T47D (cell line): ENCODE measurements at places on chromosomes 16 and 17.

DNA sequence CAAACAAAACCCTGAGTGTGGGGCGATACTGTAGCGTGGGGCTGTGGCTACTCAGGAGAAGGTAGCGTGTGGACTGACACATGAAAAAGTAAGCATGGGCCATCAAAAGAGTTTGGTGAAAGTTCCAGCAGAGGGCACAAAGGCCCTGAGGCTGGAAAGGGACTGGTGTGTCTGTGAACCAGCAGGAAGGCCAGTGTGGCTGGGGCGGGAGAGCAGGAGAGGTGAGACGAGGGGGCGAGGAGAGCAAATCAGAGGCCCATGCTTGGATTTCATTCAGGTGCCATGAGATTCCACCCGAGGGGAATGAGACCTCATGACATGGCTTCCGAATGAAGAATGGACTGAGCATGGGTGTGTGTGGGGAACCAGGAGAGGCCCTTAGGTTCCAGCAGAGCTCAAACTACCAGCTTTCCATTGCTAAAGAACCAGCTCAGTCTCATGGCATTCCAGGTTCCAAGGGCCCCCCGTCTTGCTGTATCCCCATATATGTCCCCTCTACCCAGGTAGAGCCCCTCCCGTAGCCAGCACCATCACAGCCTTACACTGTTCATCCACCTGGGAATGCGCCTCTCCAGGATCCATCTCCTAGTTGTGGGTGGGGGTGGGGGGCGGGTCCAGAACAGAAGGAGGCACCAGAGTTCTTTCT is 31.1 kb downstream of the TRPV2 start:
- DNase-seq, result no peak

DNA sequence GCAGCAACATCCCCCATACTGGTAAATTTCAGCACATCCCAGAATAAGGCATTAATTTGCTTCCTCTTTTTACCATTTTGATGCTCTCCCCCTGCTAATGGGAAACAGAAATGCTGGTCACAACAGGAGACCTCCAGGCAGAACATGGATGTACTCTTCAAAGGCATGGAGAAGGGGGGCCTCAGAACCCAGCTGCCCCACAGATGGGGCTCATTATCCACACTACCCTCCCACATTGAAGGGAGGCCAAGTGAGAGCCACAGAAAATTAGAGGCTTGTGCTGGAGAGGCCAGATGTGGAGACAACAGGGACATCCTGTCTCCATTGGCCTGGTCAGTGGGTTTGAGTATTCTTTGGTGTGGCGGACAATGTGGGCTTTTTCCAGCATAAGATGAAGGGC is 150.1 kb upstream of the CDH11 start:
- no peak for DNase-seq

- no peak for DNase-seq
Measured at GRCh38 chr17:1039511-1040215, 42.7 kb downstream of the TIMM22 start.

DNA sequence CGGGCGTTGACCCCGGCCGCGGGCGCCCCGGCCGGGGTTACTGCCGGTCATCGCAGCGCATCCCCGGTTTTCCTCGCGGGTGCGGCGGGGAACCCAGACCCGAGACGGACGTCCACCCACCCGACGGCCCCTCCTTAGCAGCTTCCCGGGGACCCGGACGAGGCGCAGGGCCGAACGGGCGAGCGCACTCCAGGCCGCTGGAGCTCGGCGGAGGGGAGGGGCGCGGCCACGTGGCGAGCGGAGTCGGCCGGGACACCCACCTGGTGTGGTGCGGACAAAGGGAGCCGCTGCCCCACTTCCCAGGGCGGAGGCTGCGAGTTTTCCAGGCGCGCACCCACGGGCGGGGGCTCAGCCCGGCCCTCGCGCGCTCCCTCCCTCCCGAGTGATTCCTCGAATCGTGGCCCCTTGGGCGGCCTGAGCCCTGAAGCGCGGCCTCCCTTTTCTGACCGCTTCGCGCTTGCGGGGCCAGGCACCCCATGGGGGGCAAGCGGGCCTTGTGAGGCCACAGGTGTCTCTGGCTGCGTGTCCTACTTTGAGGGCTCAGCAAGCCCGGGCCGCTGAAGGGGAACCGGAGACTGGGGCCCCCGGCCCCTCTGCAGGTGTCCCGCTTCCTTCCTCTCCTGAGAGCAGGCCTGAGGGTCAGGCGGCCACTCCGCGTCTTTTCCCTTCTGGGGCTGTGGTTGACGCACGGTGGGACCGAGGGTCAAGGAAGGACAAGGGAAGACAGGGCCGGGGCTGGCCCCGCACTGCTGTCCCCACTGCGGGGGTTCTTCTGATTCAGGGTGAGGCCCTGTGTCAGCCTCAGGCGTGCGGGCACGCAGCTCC is 1.1 kb upstream of the FASN start:
- DNase-seq, result no peak

- no peak for DNase-seq
Measured at GRCh38 chr16:4033951-4034350, 82.3 kb downstream of the ADCY9 start.

- DNase-seq, result no peak
Measured at GRCh38 chr17:3904501-3904900, 11.6 kb upstream of the CAMKK1 start.

DNA sequence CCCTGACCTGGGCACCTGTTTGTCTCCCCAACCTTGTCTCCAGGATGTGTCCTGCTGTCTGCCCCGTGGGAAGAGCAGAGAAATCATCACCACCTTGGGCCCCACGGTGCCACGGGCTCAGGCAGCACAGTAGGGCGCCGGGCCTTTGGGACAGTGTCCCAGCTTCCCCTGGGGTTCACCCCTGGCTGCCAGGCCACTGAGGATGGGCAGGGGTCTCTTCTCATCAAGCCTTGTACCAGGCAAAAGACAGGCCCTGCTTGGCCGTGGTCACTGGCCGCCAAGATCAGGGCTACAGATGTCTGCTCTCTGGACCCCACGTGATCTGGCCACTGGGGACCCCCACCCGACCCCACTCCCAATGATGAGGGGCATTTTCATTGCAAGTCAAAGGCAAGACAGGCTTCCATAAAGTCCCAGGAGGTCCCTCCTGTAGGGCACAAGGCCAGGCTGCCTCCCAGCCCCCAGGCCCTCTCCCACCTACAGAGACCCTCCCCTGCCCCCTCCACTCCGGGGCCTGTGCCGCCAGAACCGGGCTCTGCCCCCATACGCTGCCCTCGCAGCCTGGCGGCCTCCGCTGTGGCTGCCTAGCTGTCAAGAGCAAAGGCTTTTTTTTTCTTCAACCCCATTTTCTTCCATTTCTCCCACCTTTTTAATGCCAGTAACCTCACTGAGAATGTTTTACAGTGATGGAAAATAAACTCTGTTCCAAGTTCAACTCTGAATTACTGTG is 14.5 kb downstream of the DNAAF8 start:
- no peak for DNase-seq
